Caco-2 (cell line): ENCODE measurements at places on chromosomes 2 and 18. TPM values are rescaled to one million over a fixed set of nuclear protein-coding genes. Genes with fewer than 3 reads are reported as not detected.
A peak's percentile ranks its signal among the peaks of the same experiment; 100 is the strongest.

DNA sequence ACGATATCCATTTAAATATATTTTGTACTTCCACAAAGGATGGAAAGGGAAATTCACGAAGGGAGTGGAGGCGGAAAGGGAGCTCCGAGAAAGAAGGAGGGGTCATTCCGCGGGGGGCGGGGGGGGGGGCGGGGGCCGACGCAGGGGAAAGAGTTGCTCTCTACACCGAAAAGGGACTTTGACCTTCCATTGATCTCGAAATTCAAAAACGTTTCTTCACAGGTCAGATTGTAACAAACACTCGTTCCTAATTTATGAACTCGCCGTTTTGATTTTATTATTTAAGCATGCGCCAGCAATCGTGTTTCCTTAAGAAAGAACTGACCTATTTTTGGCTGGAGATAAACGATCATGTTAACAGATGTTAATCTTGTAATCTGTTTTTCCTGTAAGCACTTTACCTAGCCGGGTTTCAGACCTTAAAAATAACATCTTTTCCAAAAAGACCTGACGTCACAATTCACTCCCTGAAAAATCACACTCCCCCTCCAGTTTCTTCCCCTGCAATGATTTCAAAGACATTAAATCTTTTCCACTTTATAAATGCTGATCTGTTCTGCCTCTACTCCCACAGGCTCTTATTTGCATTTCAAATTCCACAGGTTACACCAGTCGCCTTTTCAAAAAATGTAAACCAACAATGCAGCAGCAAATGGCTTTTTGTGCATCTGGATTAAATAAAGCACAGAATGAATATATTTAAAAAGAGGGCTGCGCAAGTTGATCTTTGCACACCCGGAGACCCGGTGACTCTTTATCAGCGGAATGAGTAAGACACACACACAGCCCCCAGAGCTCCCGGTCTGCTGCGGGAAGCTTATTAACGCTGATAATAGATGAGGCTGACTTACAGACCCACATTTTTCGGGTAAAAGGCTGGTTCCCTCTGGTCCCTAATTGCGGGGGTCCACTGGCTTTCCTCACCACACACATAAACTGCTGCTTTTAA lies 1.6 kb downstream of the ZNF516 start:
- H3K36me3 ChIP-seq: no peaks in the 10 kb centered on the region
- peak overlapping the region; percentile 65 for H3K27ac ChIP-seq
- H3K4me3 ChIP-seq: peak overlapping the region; percentile 63
- DNase-seq: peak; percentile 6
- H3K4me1 ChIP-seq: no peaks in the 10 kb centered on the region

GRCh38 chr18:22865354-22866116 lies 67.6 kb upstream of the RBBP8 start:
- no peaks in the 10 kb centered on the region for H3K36me3 ChIP-seq
- no peak overlapping the region for H3K27ac ChIP-seq
- H3K27me3 ChIP-seq: no peaks in the 10 kb centered on the region
- H3K4me1 ChIP-seq: peaks cover 4% of the 10 kb centered on the region; the same call in 1 of the 2 replicates

DNA sequence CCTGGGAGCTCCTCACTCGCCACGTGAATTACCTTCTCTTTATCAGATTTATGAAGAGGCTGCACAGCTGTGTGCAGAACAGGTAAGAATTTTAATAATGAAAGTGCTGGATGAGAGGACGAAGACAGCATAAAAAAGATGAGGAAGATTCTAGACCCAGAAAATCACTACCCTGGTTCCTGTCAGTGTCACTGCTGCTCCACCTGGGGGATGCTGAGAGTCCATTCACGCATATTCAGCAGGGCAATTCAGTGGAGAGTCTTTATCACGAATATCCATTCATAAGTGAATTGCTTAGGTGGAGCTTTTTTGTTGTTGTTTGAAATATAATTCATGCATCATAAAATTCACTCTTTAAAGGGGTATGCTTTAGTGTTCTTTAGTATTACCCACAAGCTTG lies 52.0 kb downstream of the MRPL33 start:
- no peak overlapping the region for H3K27ac ChIP-seq
- H3K36me3 ChIP-seq: no peaks in the 10 kb centered on the region
- H3K4me1 ChIP-seq: no peaks in the 10 kb centered on the region
- DNase-seq: no peak
- H3K4me3 ChIP-seq: no peak overlapping the region

DNA sequence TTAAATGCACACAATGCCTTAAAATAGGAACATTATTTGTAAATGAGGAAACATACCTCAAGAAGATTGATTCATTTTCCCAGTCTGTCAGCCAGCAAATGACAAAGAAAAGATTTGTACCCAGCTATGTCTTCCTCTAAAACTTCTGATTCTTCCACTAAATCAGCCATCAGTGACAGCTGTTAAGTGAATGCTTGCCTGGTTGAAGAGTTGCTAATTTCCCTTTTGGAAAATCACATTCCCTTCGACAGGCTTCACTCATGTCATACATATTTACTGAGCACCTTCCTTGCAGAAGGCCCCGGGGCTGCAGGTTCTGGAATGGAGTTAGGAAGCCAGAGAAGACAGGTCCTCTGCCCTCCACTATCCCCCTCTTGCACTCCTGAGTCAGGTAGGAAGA lies 112.0 kb upstream of the SLC66A3 start:
- H3K4me3 ChIP-seq: no peak overlapping the region
- no peaks in the 10 kb centered on the region for H3K36me3 ChIP-seq
- no peaks in the 10 kb centered on the region for H3K4me1 ChIP-seq
- no peak overlapping the region for H3K27ac ChIP-seq

GRCh38 chr2:157160111-157160510 lies 97.4 kb upstream of the GALNT5 start:
- no peak for DNase-seq
- no peak overlapping the region for H3K4me3 ChIP-seq
- H3K27ac ChIP-seq: no peak overlapping the region
- no peaks in the 10 kb centered on the region for H3K4me1 ChIP-seq
- H3K27me3 ChIP-seq: no peaks in the 10 kb centered on the region
- no peaks in the 10 kb centered on the region for H3K36me3 ChIP-seq

DNA sequence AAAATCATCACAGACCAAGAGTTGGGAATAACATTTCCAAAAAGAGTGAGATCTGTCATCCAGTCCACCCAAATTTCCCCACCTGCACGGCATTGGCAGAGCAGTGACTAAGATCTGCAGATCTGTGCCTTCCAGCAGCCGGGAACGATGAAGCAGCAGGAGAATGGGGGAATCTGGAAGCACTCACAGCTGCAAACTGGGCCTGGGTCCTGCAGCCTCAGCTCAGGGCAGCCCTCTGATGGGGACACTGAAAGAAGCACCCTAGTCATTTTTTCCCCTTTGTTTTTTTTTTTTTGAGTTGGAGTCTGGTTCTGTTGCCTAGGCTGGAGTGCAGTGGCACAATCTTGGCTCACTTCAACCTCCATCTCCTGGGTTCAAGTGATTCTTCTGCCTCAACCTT lies 4.4 kb upstream of the SAG start:
- H3K27me3 ChIP-seq: no peaks in the 10 kb centered on the region
- 0 out of 2 replicates have a peak, but pooled peaks cover 3% of the 10 kb centered on the region for H3K4me1 ChIP-seq
- H3K36me3 ChIP-seq: no peaks in the 10 kb centered on the region
- H3K27ac ChIP-seq: no peak overlapping the region

DNA sequence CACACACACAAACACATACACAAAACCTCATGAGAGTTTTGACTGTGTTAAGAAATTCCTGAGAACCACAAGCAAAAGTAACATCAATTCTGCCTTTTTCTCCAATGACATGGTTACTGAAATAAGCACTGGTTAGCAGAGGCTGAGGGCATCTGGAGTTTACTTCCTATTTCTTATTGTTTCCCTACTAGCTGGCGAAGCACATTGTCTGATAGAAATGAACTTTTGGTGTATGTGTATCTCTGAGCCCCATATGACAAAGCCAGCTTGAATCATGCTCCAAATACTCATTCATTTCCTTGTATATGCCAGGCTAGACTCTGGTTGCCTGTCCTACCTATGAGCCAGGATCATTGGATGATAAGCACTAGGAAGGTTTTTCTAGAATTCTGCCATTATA lies 203.1 kb downstream of the NCKAP5 start:
- no peaks in the 10 kb centered on the region for H3K27me3 ChIP-seq
- no peak for DNase-seq
- no peak overlapping the region for H3K4me3 ChIP-seq
- no peaks in the 10 kb centered on the region for H3K4me1 ChIP-seq

GRCh38 chr2:128752691-128753263 lies 434.1 kb upstream of the HS6ST1 start:
- no peak overlapping the region for H3K27ac ChIP-seq
- DNase-seq: no peak
- H3K27me3 ChIP-seq: no peaks in the 10 kb centered on the region; the same call in 1 of the 2 replicates
- no peak overlapping the region for H3K4me3 ChIP-seq
- H3K36me3 ChIP-seq: no peaks in the 10 kb centered on the region

DNA sequence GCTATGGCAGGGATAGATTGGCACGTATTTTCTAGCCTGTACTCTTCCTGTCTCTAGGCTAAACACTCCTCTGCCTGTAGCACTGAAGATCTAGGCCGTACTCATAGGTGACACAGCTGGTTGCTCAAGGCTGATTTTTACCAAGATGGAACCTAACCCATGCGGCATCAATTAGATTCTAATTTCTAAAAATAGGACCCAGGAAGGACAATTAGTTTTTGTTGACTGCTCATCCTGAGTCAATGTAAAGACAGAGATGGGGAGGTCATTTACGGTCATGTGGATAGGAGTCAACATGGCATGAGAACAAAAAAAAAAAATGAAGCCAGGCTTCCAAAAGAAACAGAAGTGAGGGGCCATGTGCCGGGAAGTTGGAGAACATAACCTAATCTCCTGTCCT lies 360.7 kb upstream of the ETAA1 start:
- H3K27me3 ChIP-seq: no peaks in the 10 kb centered on the region
- no peak overlapping the region for H3K27ac ChIP-seq
- peaks cover 42% of the 10 kb centered on the region for H3K4me1 ChIP-seq
- H3K36me3 ChIP-seq: no peaks in the 10 kb centered on the region
- H3K4me3 ChIP-seq: no peak overlapping the region

GRCh38 chr2:187003038-187003554 lies 154.1 kb upstream of the ZSWIM2 start:
- no peaks in the 10 kb centered on the region for H3K36me3 ChIP-seq
- H3K27ac ChIP-seq: no peak overlapping the region
- no peaks in the 10 kb centered on the region for H3K4me1 ChIP-seq
- no peak overlapping the region for H3K4me3 ChIP-seq
- no peaks in the 10 kb centered on the region for H3K27me3 ChIP-seq

GRCh38 chr2:109677835-109678580 lies 63.8 kb downstream of the SOWAHC start:
- H3K4me3 ChIP-seq: no peak overlapping the region
- no peaks in the 10 kb centered on the region for H3K36me3 ChIP-seq
- DNase-seq: no peak
- H3K27me3 ChIP-seq: no peaks in the 10 kb centered on the region

GRCh38 chr2:39568561-39569006 lies 97.1 kb upstream of the TMEM178A start:
- H3K36me3 ChIP-seq: no peaks in the 10 kb centered on the region
- no peaks in the 10 kb centered on the region for H3K27me3 ChIP-seq
- peak overlapping the region; percentile 73 for H3K27ac ChIP-seq
- no peak for DNase-seq
- H3K4me1 ChIP-seq: peaks cover 18% of the 10 kb centered on the region

- no peaks in the 10 kb centered on the region for H3K36me3 ChIP-seq
- no peaks in the 10 kb centered on the region for H3K4me1 ChIP-seq
- peak; percentile 64 for DNase-seq
- H3K4me3 ChIP-seq: no peak overlapping the region
- H3K27me3 ChIP-seq: no peaks in the 10 kb centered on the region
- no peak overlapping the region for H3K27ac ChIP-seq
These were observed 336.4 kb upstream of the FSHR start for GRCh38 chr2:49490710-49491109.

- H3K36me3 ChIP-seq: peaks cover 5% of the 10 kb centered on the region; the same call in 1 of the 2 replicates
- peak overlapping the region; percentile 97 for H3K27ac ChIP-seq
- peak overlapping the region; percentile 93 for H3K4me3 ChIP-seq
- peak; percentile 36 for DNase-seq
- peaks cover 25% of the 10 kb centered on the region for H3K4me1 ChIP-seq
These were observed 498 bp downstream of the TGOLN2 start for GRCh38 chr2:85327160-85327821.

- DNase-seq: no peak
- H3K4me1 ChIP-seq: peaks cover 1% of the 10 kb centered on the region; the same call in 1 of the 2 replicates
- no peaks in the 10 kb centered on the region; the same call in 1 of the 2 replicates for H3K36me3 ChIP-seq
- no peak overlapping the region for H3K4me3 ChIP-seq
- H3K27me3 ChIP-seq: no peaks in the 10 kb centered on the region
These were observed 79.7 kb downstream of the STRN start for GRCh38 chr2:36886664-36887063.

GRCh38 chr2:68428746-68429145 lies 38.3 kb downstream of the FBXO48 start:
- no peaks in the 10 kb centered on the region for H3K4me1 ChIP-seq
- DNase-seq: no peak
- no peaks in the 10 kb centered on the region for H3K27me3 ChIP-seq
- H3K27ac ChIP-seq: no peak overlapping the region

- no peaks in the 10 kb centered on the region for H3K27me3 ChIP-seq
- H3K4me3 ChIP-seq: no peak overlapping the region
- no peak overlapping the region for H3K27ac ChIP-seq
- no peak for DNase-seq
- peaks cover 1% of the 10 kb centered on the region; the same call in 1 of the 2 replicates for H3K36me3 ChIP-seq
These were observed 21.6 kb upstream of the C2orf42 start for GRCh38 chr2:70212298-70212932.

- no peaks in the 10 kb centered on the region for H3K36me3 ChIP-seq
- H3K27ac ChIP-seq: no peak overlapping the region
- H3K4me1 ChIP-seq: peaks cover 33% of the 10 kb centered on the region
- no peak for DNase-seq
These were observed 113.5 kb upstream of the PPP1CB start for GRCh38 chr2:28638102-28638501.

- no peaks in the 10 kb centered on the region for H3K27me3 ChIP-seq
- no peaks in the 10 kb centered on the region for H3K36me3 ChIP-seq
- no peak overlapping the region for H3K27ac ChIP-seq
- no peaks in the 10 kb centered on the region for H3K4me1 ChIP-seq
- DNase-seq: no peak
These were observed 782.3 kb downstream of the ERBB4 start for GRCh38 chr2:211756266-211756665.

- H3K36me3 ChIP-seq: no peaks in the 10 kb centered on the region
- H3K27me3 ChIP-seq: no peaks in the 10 kb centered on the region
- no peak overlapping the region for H3K27ac ChIP-seq
- DNase-seq: no peak
These were observed 6.6 kb upstream of the DSC3 start for GRCh38 chr18:31049189-31049588.

The INHBB gene
- total RNA-seq: 28.6 and 28.9 TPM in 2 replicates

The GRB14 gene
- total RNA-seq: 10.1 and 12.7 TPM in 2 replicates

The TANC1 gene
- total RNA-seq: 21.1 and 23.0 TPM in 2 replicates

The TUBA4B gene
- not detected in 2 replicates for total RNA-seq

The MYO5B gene
- total RNA-seq: 28.3 and 28.6 TPM in 2 replicates

The ERLEC1 gene
- 39.7 and 40.4 TPM in 2 replicates for total RNA-seq

The PROC gene
- total RNA-seq: 4.1 and 6.4 TPM in 2 replicates

The FIGN gene
- not detected in 2 replicates for total RNA-seq

The SLC38A11 gene
- total RNA-seq: 1.6 and 2.3 TPM in 2 replicates

The EVX2 gene
- 0.07 TPM in 1 of 2 replicates, not detected in the other for total RNA-seq

The DYNC2LI1 gene
- total RNA-seq: 6.4 and 8.3 TPM in 2 replicates

The CREG2 gene
- 119 and 120 TPM in 2 replicates for total RNA-seq

The LYG2 gene
- total RNA-seq: not detected in 2 replicates

The FAM124B gene
- not detected in 2 replicates for total RNA-seq

The ZNF396 gene
- total RNA-seq: 0.35 and 0.61 TPM in 2 replicates

The KIF5C gene
- total RNA-seq: 1.1 and 1.5 TPM in 2 replicates
